ENCODE measurements at places on chromosomes 5 and 9.

DNA sequence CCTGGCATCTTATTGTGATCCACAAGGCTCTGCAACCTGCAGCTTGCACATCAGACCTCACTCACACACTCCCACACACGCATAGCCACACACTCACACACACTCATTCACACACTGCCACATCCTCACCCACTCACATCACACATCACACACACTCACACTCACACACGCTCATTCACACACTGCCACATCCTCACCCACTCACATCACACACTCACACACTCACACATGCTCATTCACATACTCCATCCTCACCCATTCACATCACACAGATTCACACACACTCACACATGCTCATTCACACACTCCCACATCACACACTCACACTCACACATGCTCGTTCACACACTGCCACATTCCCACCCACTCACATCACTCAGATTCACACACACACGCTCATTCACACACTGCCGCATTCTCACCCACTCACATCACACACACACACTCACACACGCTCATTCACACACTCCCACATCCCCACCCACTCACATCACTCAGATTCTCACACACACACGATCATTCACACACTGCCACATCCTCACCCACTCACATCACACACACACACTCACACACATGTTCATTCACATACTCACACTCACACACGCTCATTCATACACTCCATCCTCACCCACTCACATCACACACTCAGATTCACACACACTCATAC is 47.1 kb upstream of the RXRA start:
- DNase-seq: no peak

- DNase-seq: no peak
Measured at GRCh38 chr5:107594253-107595045, 76.3 kb downstream of the EFNA5 start.

GRCh38 chr5:148781766-148782165 is 44.6 kb upstream of the ADRB2 start:
- DNase-seq: no peak

DNA sequence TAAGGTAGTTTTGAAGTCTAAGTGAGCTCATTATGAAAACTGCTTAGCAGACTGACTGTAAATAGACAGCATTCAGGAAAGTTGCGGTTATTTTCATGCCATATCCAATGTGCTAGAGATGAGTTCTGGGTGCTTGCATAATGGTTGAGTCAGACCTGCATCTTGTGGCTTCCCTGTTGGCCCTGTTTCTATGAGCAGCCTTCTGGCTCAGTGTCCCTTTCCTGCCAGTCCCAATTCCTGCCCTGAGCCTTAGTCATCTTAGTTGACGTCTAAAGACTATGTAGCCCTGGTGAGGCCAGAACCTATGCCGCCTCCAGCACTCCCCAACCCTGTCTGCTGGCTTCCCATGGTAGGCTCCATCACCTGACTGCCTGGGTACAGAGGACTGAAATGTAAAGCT is 76.3 kb upstream of the TNFSF8 start:
- DNase-seq: no peak

- no peak for DNase-seq
Measured at GRCh38 chr5:175778951-175779503, 92.4 kb upstream of the CPLX2 start.

DNA sequence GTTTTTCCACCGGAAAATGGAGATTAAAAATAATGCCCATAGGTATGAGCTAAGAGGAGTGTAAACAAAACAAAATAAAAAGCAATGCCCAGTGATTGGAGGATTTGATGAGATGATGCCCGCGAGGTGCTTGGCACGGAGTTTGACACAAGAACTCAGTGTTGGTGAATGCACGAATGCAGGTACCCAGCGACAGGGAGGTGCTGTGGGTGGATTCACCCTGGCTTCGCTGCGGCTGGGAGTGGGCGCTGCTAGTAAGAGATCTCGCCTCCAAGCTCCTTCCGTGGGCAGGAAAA is 526 bp upstream of the STXBP1 start:
- DNase-seq: no peak

GRCh38 chr9:83511051-83511450 is 27.1 kb downstream of the FRMD3 start:
- DNase-seq: no peak

DNA sequence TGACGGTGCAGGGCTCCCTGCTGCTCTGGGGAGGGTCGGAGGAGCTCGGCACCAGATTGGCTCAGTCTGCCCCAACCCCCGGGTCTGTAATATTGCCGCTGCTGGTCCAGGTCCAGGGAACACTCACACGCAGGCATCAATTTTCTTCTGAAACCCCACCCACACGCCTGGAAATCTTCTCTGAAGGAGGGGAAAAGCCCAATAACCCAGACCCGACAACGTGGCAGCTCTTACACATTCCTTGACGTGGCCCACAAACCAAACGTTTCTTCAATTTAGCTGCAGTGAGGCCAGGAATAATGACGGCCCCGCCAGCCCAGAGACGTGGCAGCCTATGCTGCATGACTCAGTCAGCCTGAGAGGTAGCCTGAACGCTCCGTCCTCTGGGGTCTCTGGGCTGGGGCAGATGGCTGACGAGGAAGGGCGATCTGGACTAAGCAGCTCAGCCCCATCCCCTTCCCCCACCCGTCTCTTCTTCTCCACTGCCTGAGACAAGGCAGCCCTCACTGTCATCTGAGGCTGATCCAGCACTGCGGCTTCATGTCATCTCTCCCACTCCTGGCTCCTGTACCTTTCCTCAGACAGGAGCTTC is 9.9 kb upstream of the SPARC start:
- no peak for DNase-seq

DNA sequence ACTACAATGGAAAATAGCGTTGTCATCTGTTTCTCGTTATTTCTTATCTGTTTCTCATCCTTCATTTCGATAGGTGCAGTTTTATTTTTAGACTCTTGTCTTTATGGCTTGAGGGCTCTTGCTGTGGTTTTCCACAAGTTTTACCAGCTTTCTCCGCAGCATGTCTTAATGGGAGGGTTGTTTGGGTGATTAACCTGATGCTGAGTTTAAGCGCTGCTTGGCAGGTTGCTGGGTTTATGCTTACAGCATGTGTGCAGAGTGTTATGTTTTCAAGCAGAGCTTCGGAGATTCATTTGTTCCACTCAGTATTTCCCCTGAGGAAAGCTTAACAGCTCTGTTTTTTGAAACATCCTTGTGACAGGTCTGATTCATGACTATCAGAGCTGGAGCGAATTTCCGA is 154.0 kb downstream of the SLC12A2 start:
- no peak for DNase-seq

- no peak for DNase-seq
Measured at GRCh38 chr5:150278916-150279315, 10.7 kb downstream of the CAMK2A start.

DNA sequence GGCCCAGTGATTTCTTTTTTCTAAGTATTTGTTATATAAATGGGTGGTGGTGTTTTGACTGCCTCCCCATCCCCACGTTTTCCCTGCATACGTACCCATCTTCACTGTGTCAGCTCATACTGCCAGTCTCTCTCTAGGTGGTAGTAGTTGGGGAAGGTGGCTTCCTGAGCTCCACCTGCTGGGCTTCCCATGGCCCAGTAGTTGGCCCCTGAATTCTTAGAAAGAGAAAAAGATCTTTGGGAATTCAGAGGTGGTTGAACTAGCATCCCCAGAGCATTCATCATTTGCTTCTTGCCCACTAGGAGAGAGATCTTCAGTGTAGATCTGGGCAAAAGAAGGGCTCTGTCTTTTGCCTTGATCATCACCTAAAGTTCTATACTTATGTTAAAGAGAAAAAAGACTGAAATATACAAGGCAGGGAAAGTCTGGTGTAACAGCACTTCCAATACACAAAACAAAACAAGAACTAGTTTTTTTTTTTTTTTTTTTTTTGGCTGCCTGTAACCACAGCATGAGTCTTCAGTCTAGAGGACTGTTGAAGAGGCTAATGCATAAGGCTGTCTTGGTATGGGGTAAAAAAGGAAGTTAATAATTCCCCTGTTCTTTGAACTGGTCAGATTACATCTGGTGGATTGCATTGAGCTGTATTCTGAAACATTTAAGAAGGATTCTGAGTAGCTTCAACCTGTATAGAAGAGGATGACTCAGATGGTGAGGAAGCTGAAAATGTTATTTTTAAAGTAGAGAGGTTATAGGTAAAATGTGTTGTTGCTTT is 128.7 kb downstream of the ATG10 start:
- no peak for DNase-seq

DNA sequence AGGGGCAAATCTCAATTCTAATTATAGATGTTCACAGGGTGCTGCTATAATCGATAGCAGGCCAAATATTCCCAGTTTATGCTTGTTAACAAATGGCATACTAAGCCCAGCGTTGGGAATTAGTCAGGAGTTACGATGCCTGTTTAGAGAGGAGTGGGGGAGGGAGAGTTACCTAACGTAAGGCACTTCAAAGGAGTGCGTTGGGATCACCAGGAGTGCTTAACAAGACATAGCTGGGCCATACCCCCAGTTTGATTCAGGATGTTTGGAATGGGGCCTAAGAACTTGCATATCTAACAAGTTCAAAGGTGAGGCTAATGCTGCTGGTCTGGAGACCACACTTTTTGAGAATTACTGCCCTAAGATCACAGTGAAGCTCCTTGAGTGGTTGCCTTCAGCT is 14.5 kb upstream of the SRP19 start:
- DNase-seq: no peak

- no peak for DNase-seq
Measured at GRCh38 chr5:161306351-161306995, 240.1 kb downstream of the GABRB2 start.

DNA sequence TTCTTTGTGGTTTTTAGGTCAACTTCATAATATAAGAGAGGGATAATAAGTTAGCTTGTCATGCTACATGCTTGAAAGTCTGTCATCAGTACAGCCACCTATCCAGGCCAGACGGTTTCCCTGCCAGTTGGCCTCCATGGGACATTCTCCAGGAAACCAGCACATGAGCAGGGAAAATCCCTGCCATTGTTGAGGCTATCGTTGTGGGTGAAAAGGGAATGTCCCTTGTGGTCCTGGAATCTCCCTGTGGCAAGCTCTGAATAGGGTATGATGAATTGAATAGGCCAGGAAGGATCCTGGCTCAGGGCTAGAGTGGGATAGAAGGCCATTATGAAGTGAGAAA is 12.3 kb downstream of the F2RL1 start:
- no peak for DNase-seq

DNA sequence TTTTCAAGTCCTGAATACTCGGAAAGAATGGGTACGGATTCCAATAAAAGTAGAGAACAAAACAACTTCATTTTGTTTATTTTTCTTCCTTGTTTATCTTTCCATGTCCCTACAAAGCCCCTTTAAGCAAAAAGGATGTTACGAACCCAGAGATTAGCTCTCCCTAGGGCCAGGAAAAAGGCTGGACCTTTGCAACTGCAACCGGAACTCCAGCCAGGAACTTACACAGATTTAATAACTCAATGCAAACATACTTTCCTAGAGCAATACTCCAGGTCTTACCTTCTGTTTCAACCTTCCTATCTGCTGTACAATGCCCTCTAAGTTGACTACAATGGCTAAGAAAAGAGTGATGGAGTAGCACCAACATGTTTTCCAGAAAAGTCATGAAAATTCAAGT is 7.0 kb downstream of the DENND1A start:
- DNase-seq: no peak

GRCh38 chr5:60685700-60686099 is 14.3 kb downstream of the DEPDC1B start:
- DNase-seq: no peak

Measured in GM19239 (cell line).